CD4-positive, alpha-beta T cell treated with Interleukin-6 for 4 hours (primary cell): ENCODE measurements at places on chromosomes 1 and 21.

DNA sequence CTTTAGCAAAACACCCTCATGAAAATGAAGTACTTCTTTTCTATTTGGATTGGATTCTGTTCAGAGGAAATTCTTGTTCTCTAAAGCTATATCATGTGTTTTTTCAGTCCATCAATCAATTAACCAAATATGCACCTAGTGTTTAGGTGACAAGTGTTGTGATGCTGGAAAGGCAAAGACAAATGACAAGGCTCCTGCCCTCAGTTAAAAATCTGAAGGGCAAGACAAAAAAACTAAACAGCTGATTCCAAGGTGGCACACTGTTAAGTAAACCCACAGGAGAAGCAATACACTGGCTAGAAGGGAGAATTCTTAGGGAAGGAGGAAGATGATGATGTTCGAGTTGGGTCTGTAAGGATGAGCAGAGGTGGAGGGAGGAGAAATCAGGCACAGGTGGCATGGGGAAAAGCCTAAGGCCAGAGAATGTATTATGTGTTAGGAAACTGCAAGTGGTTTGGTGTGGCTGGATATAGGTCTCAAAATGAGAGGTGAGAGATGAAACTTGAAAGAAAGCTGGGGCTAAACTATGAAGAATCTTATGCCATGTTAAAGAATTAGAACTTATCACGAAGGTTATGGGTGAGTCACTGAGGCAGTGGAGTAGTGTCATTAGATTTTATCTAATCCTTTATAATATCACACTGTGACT, 51.8 kb upstream of the GFI1 start:
- DNase-seq: peak; percentile 26

DNA sequence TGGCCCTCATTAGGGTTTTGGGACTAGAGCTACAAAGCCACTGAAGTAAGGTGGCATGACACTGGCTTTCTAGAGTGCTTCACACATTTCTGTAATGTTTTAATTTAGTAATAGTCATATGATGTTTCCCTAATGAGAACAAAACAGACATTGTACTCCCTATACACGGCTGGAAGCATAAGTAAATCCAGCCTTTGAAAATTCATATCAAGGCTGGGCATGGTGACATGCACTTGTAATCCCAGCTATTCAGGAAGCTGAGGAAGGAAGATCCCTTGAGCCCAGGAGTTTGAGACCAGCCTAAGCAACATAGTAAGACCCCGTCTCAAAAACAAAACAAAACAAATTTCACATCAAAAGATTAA, 7.4 kb downstream of the USP48 start:
- DNase-seq: no peak

DNA sequence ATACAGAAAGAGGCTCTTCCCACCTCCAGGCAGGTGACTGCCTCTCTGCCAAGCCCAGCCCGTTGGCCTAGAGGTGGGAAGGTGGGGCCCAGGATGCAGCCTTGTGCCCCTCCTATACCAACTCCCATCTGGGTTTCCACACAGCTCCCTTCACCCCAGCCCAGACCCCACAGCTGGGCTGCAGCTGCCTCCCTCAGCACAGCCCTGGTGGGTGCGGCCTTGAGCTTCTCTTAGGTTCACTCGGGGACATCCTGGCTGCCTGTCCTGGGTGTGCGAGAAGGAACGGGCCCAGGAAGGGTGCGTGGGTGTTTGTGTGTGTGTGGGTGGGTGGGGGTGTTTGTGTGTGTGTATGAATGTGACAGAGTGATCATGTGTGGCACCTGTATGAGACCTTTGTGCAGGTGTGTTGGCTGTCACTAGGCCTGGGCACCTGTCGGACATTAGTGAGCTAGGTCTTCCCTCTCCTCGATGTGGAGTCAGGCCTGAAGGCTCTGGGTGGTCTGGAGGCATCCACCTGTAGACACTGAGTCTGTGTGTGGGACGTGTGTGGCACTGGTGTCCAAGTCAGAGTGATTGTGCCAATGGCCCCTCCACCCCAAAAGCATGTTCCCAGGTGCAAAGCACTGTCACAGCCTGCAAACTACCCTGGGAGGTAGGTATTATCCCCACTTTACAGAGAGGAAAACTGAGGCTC, 30.7 kb downstream of the FOXO6 start:
- DNase-seq: no peak

DNA sequence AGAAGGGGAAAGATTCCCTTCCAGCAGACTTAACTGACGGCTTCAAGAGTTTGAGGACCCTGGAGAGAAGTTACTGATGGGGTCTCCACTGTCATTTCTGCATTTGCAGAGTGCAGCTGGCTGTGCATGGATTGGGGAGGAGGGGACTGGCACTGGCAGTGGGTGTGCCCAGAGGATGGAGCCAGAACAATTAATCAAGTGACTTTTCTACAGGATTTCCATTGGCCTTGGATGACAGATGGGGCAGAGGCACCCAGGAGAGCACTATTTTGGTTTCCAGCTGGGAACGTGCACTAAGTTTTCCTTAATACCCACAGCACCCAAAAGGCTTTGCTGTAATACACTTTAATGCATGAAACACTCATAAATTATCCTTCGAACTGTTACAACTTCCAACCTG, 1.3 kb downstream of the NGF start:
- no peak for DNase-seq

DNA sequence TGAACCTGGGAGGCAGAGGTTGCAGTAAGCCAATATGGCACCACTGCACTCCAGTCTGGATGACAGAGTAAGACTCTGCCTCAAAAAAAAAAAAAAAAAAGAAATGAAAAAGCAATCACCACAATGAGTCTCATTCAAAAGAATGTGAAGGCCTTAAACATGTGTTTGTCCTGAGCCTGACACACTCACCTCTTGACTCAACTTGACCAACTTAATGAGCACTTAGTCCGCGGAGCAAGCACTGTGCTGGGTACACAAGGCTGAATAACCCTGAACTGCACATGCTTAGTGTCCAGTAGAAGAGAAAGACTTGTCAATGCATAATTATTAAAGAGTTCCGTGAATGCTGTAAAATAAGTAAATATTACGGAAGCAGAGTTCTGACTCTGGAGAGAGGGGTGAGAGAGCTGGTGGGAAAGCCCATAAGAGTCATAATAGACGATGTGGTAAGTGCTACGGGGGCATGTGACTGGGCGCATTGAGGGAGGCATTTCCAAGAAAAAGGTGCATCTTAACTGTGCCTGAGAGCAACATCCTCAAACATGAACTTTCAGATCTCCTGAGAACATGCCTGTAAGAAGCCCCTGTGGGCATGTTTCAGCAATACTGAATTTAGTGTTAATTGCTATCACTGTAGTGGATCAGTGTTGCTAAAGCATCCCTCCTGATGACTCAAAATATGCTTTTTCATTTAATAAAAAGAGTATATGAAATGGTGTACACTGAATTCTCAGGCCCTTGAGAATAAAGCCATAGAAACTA, 27.2 kb downstream of the MCOLN2 start:
- no peak for DNase-seq

- no peak for DNase-seq
These were observed 16.3 kb downstream of the TLR5 start for GRCh38 chr1:223126741-223127140.

GRCh38 chr1:145962157-145963102, 1.9 kb downstream of the ANKRD34A start:
- peak; percentile 61 for DNase-seq

GRCh38 chr1:241738284-241739078, 86.4 kb downstream of the WDR64 start:
- DNase-seq: no peak

DNA sequence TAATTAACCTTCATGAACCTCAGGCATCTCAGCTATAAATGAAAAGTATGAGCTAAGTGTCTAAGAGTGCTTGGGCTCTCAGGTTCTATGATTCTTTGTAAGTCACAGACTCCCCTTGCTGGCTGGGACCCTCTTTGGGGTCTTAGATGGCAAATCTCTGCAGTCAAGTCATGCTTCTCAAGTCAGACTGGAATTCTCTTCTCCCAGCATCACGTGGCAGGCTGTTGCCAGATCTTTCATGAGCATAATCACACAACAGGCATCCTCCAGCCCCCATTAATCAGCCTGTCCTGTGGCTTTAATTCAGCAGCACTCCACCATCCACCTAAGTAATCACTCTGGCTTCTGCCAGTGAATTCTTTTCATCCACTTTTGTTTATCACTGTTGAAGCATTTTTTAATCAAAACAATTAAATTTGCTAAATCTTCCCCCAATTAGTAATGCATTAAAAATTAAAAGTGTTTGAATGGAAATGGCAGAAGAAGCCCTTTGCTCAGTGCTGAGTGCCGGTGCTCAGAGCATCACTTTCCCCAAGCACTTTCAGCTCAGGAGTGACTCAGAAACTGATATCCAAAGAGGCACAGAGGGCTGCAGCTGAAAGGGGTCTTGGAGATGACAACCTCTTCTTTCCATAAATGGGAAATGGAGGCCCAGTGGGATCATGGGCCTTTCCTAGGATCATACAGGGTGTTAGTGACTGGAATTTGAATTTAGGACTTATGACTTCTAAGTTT, 50.2 kb downstream of the C8A start:
- no peak for DNase-seq

- no peak for DNase-seq
These were observed 38.8 kb upstream of the ANGPTL7 start for GRCh38 chr1:11150326-11150725.

- DNase-seq: no peak
These were observed 81.9 kb downstream of the EPHB2 start for GRCh38 chr1:22792396-22793160.

DNA sequence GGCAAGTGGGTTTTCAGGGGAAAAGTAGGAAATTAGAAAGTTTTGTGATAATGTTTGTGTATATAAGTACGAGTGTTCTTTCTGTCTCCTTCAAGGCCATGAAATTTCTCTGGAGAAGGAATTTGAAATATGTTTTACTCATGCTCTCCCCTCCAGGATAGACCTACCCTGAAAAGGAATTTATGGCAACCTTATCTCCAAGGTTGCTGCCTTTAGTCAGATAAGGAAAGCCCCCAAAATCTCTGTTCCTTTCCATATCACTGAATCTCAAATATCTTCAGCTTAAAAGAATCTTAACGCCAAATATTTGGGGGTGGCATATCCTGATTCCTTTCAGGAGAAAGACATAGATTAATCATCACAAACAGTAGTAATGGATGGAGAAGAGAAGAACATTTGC, 499 bp upstream of the C4BPB start:
- no peak for DNase-seq

- no peak for DNase-seq
These were observed 18.7 kb upstream of the PEX10 start for GRCh38 chr1:2431103-2431502.

DNA sequence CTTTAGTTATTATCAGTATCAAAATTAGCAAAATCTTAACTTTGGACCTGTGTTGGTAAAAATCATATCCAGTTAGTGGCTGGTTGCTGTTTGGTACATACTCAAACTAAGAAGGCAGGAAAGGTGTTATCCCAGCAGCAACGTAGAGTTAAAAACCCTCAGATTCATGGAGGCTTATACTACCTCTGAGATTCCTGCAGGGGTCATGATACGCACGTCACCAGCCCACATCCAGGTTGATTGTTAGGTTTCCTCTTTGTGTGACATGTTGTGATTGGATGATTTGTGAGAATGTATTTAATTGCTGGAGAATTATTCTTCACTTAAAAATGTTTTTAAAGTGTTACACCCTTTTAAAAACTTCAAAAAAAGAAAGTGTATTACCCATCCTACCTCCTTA, 423.3 kb upstream of the ADGRL2 start:
- no peak for DNase-seq

DNA sequence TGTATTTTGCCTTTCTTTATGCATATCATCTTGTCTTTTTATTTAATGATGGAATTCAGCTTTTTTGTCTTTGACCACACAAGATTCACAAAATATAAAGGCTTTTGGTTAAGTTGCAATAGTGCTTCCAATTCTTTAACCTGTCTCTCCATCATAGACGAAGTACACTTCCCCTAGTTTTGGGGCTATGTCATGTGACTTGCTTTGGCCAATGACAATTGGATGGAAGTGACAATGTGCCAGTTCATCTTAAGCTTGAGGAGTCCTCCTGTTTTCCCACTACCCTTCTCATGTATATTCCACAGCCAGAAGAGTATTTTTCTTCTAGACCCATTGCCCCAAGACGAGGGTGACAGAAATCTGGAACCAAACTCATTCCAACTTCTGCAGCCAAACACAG, 419.6 kb upstream of the BRINP3 start:
- no peak for DNase-seq
